Ovary (tissue), 10 donors: ENCODE measurements at places on chromosomes 2 and 18. TPM values are rescaled to one million over a fixed set of nuclear protein-coding genes. Genes with fewer than 3 reads are reported as not detected.

PAX8 gene
- total RNA-seq, result 12.4 TPM

GPR35 gene
- total RNA-seq, result 4.1 TPM

RAB27B gene
- 0.10 TPM for total RNA-seq

EVX2 gene
- not detected for total RNA-seq

PRSS56 gene
- total RNA-seq, result 0.27 TPM

SULT1C4 gene
- total RNA-seq, result 13.2 TPM

UGGT1 gene
- 18.2 TPM for total RNA-seq

CNTNAP5 gene
- not detected for total RNA-seq

TLX2 gene
- not detected for total RNA-seq

FHOD3 gene
- total RNA-seq, result 11.4 TPM

SOS1 gene
- total RNA-seq, result 44.6 TPM

ZAP70 gene
- 0.58 TPM for total RNA-seq

ANKZF1 gene
- 37.2 TPM for total RNA-seq

COLEC12 gene
- total RNA-seq, result 9.9 TPM

LTBP1 gene
- 58.1 TPM for total RNA-seq

LDLRAD4 gene
- total RNA-seq, result 19.7 TPM

SLC11A1 gene
- 1.0 TPM for total RNA-seq

PIK3C3 gene
- total RNA-seq, result 47.7 TPM

SCN3A gene
- total RNA-seq, result 0.20 TPM

RABL2A gene
- total RNA-seq, result 20.3 TPM

DHRS9 gene
- 0.41 TPM for total RNA-seq

DUSP19 gene
- total RNA-seq, result 3.8 TPM

CYTIP gene
- 3.0 TPM for total RNA-seq

FARP2 gene
- 54.2 TPM for total RNA-seq

SPP2 gene
- total RNA-seq, result not detected

TMEFF2 gene
- not detected for total RNA-seq

POTEC gene
- total RNA-seq, result not detected

CFAP221 gene
- 2.8 TPM for total RNA-seq

MDH1B gene
- total RNA-seq, result 1.7 TPM

TEKT4 gene
- total RNA-seq, result 0.38 TPM

HTR2B gene
- 0.73 TPM for total RNA-seq

KCNIP3 gene
- total RNA-seq, result 26.0 TPM

NOL4 gene
- not detected for total RNA-seq

INHA gene
- total RNA-seq, result 75.2 TPM

LMAN2L gene
- total RNA-seq, result 14.8 TPM

CPLX4 gene
- not detected for total RNA-seq

EN1 gene
- not detected for total RNA-seq

LYG1 gene
- total RNA-seq, result 1.1 TPM

GRHL1 gene
- total RNA-seq, result 0.87 TPM

RNF125 gene
- total RNA-seq, result 1.2 TPM

SPIRE1 gene
- 28.4 TPM for total RNA-seq

CAPN14 gene
- 0.12 TPM for total RNA-seq

SP9 gene
- total RNA-seq, result not detected

OBSL1 gene
- 468 TPM for total RNA-seq

SP5 gene
- total RNA-seq, result 1.3 TPM

GKN1 gene
- total RNA-seq, result not detected

FMNL2 gene
- total RNA-seq, result 55.1 TPM

ANO7 gene
- total RNA-seq, result 2.2 TPM

COBLL1 gene
- total RNA-seq, result 40.9 TPM

TMEM169 gene
- 0.36 TPM for total RNA-seq

QPCT gene
- total RNA-seq, result 0.95 TPM

XRCC5 gene
- 168 TPM for total RNA-seq

NAPG gene
- 25.7 TPM for total RNA-seq

CEBPZOS gene
- total RNA-seq, result 46.6 TPM

CIAO1 gene
- total RNA-seq, result 85.0 TPM

SERPINB7 gene
- total RNA-seq, result 0.12 TPM

PAPOLG gene
- total RNA-seq, result 14.7 TPM
